ENCODE measurements at places on chromosomes 12 and 14.

DNA sequence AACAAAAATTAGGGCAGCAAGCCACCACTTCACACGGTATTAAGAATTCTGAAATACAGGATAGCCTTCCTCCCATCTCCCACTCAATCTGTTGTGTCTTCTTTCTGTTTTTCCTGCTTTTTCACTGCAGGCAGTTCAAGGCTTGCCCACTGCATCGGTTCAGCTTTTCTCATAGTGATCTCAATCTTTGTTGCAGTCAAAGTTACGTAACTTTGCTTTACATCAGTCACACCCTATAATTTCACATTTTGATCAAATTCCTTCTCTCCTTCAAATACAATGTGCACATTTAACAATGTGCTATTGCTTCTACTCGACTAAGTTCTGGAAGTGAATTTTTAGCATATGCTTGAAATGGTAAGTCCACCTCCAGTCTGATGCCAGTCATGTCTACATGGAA, 217.6 kb downstream of the EFCAB11 start:
- H3K4me3 ChIP-seq, result no peak overlapping the region
- no peaks in the 10 kb centered on the region for H3K4me1 ChIP-seq
- H3K36me3 ChIP-seq, result no peaks in the 10 kb centered on the region
- H3K27me3 ChIP-seq, result no peaks in the 10 kb centered on the region
- H3K27ac ChIP-seq, result no peak overlapping the region

GRCh38 chr14:56555921-56556570, 23.6 kb upstream of the TMEM260 start:
- H3K27me3 ChIP-seq, result no peaks in the 10 kb centered on the region
- H3K27ac ChIP-seq, result no peak overlapping the region
- DNase-seq, result no peak
- H3K4me1 ChIP-seq, result no peaks in the 10 kb centered on the region
- no peak overlapping the region for H3K4me3 ChIP-seq

DNA sequence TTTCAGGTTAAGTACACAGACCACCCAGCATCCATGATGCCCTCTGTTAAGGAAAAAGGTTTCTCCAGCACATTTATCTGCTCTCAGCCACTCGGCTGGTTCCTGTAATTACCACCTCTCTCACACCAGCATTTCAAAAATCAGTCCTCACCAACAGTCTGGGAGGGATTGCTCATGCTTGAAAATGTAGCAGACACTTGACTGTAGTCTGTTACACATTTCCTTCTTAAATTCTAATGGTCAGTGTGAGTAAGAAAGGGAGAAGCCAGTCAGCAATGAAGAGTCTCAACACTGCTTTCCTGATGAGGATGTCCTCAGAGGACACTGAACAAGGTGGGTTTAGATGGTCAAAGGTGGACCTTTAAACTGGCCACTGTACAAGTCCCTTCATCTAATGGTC, 6.0 kb downstream of the ZBTB39 start:
- peaks cover 23% of the 10 kb centered on the region for H3K4me1 ChIP-seq
- no peak overlapping the region for H3K4me3 ChIP-seq
- DNase-seq, result no peak
- H3K27me3 ChIP-seq, result no peaks in the 10 kb centered on the region
- no peak overlapping the region for H3K27ac ChIP-seq

DNA sequence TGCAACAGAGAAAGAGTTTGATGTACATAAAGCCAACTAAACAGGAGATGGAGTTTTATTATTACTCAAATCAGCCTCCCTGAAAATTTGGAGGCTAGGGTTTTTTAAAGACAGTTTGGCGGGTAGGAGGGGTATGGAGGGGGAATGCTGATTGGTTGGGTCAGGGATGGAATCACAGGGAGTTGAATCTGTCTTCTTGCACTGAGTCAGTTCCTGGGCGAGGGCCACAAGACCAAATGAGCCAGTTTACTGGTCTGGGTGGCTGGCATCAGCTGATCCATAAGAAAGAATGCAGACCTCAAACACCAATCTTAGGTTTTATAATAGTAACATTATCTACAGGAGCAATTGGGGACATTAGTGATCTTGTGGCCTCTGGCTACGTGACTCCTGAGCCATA, 64.9 kb downstream of the RIN3 start:
- no peaks in the 10 kb centered on the region for H3K4me1 ChIP-seq
- H3K27me3 ChIP-seq, result no peaks in the 10 kb centered on the region
- H3K27ac ChIP-seq, result no peak overlapping the region
- DNase-seq, result no peak
- H3K4me3 ChIP-seq, result no peak overlapping the region

- no peaks in the 10 kb centered on the region for H3K27me3 ChIP-seq
- peaks cover 55% of the 10 kb centered on the region for H3K4me1 ChIP-seq
- no peak overlapping the region for H3K27ac ChIP-seq
Observed at GRCh38 chr14:104685216-104685997, 4.0 kb upstream of the INF2 start.

DNA sequence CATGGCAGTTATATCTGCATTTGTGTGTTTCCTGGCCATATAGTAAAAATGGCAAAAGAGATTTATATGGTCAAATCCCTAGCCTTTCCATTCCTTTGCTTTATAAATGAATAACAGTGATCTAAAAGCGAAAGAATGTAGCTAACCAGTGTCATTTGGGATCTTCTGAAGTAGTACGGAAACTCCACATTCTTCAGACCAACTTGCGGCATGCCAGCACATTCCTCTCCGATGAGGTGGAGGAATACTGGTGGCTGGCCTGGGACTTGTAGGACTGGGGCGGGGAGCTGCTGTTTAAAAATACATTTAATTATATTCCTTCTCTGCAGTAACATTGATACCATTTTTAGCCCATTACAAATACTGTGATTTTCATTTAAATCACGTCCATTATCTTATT, 85.3 kb downstream of the SAMD4A start:
- H3K4me3 ChIP-seq, result no peak overlapping the region
- H3K4me1 ChIP-seq, result no peaks in the 10 kb centered on the region
- no peaks in the 10 kb centered on the region for H3K36me3 ChIP-seq
- peak overlapping the region; percentile 83 for H3K27ac ChIP-seq

- no peak for DNase-seq
- no peaks in the 10 kb centered on the region for H3K27me3 ChIP-seq
- no peaks in the 10 kb centered on the region for H3K36me3 ChIP-seq
- H3K4me1 ChIP-seq, result no peaks in the 10 kb centered on the region
- no peak overlapping the region for H3K27ac ChIP-seq
Observed at GRCh38 chr12:25295361-25295760, 44.6 kb upstream of the KRAS start.

DNA sequence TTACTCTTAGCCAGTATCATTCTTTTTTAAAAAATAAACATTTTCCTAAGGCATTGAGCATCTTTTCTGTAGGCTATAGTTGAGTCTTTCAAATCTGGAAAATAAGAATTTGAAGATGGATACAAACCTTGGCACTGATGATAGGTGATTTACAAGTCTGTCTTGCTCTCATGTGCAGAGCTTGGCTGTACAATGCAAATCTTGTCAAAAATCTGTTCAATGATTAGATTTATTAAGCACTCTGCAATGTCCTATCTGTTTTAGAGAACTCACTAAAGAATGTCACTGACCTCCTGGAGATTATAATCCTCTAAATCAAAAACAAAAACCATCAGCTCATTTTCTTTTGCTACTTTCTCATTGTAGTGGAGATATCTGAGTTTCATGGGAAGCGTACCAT, 42.8 kb upstream of the AMIGO2 start:
- no peaks in the 10 kb centered on the region for H3K27me3 ChIP-seq
- no peaks in the 10 kb centered on the region for H3K4me1 ChIP-seq
- no peaks in the 10 kb centered on the region for H3K36me3 ChIP-seq

DNA sequence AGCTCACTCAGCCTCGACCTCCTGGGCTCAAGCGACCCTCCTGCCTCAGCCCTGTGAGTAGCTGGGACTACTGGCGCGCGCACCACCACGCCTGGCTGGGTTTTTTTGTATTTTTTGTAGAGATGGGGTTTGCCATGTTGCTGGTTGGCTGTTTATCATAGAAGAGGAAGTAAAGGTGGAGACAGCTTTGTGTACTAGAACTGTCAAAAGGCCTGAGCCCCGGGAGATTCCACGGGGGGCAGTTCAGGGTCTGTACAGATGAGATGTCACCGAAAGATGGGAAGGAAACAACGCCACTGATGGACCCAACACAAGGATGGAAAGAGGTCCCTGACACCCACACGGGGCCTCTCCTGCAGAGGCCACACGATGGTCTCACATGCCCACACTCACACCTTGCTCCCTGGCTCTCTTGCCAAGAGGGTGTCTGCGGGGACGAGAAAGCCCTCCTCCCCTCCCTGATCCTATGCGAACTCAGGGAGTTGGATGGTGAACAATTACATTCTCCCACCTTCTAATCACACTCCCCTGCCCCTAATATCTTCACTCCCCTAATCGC, 66.6 kb downstream of the KDM2B start:
- no peaks in the 10 kb centered on the region for H3K27me3 ChIP-seq
- no peak for DNase-seq
- H3K27ac ChIP-seq, result no peak overlapping the region
- H3K36me3 ChIP-seq, result no peaks in the 10 kb centered on the region

DNA sequence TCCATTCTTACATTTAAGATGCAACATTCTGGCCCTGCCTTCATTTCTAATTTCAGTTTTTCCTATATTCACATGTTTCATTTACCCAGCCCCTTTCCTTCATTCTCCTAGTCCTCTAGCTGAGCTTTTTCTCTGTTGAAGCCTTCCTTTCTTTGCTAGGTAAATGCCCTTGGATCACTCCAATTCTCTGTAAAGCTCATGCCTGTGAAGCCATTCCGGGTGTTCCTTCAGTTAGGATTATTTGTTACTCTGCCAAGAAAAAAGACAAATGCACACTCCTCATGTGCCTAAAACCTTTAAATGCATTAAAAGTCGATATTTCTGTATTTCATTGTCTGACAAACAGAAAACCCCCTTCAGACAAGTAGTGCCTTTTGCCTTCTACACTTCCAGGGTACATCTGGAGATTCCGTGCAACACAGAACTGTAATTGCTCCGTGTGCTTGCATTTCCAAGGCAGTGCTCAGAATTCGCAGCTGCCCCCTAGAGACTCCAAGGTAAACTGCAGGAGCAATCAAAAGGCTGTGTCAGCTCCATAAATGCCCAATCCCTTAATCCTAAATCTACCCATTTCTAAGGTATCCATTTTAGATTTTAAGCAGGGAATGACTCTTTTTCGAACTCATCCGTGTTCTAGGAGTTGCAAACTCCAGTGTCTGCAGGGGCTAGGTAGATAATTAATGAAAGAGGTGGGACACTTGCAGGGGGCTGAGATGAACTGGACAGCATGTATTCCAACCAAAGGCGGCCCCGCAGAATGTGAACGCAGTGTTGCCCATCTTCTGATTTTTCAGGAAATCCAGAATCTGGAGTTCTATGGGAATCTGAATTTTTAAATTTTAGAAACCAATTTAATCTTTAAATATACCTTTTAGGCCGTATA, 320.2 kb downstream of the GRIN2B start:
- no peak overlapping the region for H3K27ac ChIP-seq
- no peaks in the 10 kb centered on the region for H3K27me3 ChIP-seq
- no peaks in the 10 kb centered on the region for H3K4me1 ChIP-seq
- peak; percentile 14 for DNase-seq
- H3K36me3 ChIP-seq, result no peaks in the 10 kb centered on the region

DNA sequence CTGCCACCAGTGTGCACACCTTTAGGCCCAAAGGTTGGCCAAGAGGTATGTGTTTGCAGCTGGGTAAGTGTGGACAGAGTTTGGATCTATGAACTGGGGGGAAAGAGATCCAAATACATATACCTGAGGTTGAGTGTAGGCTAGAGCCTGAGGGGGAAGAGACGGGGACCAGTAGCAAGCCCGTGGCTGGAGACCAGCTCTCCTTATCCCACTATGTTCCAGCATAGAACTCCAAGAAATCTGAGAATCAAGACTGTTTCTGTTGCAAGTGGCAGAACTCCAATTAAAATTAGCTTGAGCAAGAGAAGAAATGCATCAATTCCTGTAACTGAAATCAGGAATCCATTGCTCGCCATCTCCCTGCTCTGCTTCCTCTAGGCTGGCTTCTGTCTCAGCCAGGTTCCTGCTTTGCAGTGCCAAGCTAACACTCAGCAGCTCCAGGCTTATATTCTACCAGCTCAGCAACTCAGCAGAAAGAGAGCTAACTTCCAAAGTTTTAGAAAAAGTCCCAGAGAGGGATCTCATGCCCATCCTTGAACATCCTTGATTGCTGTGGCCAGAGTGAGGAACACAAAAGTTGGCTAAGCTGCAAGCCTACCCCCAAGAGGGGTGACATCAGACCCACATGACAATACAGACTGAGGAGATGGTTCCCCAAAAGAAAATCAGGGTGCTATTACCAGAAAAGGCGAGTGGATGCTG, 1.5 kb upstream of the PCK2 start:
- peak; percentile 20 for DNase-seq
- H3K27me3 ChIP-seq, result no peaks in the 10 kb centered on the region
- H3K4me3 ChIP-seq, result no peak overlapping the region
- peaks cover 2% of the 10 kb centered on the region for H3K36me3 ChIP-seq

GRCh38 chr14:102624666-102625065, 32.2 kb downstream of the RCOR1 start:
- no peaks in the 10 kb centered on the region for H3K36me3 ChIP-seq
- no peak overlapping the region for H3K27ac ChIP-seq
- H3K4me3 ChIP-seq, result no peak overlapping the region
- no peak for DNase-seq

GRCh38 chr14:95516554-95517181, at the start of gene SYNE3:
Gene SYNE3, minus strand, starts transcription at chr14:95516650. Its CDS starts 40,829 bp downstream, at chr14:95475821.
- peak within 1 kb of the TSS; percentile 49 for H3K4me3 ChIP-seq
- H3K36me3 ChIP-seq, result no peaks in the 10 kb centered on the region
- no peak for DNase-seq
- no peaks in the 10 kb centered on the region for H3K27me3 ChIP-seq
- peaks cover 69% of the 10 kb centered on the region for H3K4me1 ChIP-seq
- peak within 1 kb of the TSS; percentile 96 for H3K27ac ChIP-seq

GRCh38 chr14:36773558-36773957, 111.9 kb downstream of the PAX9 start:
- H3K27ac ChIP-seq, result no peak overlapping the region
- no peaks in the 10 kb centered on the region for H3K27me3 ChIP-seq
- no peaks in the 10 kb centered on the region for H3K4me1 ChIP-seq
- no peak overlapping the region for H3K4me3 ChIP-seq
- DNase-seq, result no peak

GRCh38 chr14:94079891-94080620, 946 bp downstream of the DDX24 start:
- no peaks in the 10 kb centered on the region for H3K36me3 ChIP-seq
- H3K4me3 ChIP-seq, result peak overlapping the region; percentile 85
- H3K4me1 ChIP-seq, result peaks cover 60% of the 10 kb centered on the region

DNA sequence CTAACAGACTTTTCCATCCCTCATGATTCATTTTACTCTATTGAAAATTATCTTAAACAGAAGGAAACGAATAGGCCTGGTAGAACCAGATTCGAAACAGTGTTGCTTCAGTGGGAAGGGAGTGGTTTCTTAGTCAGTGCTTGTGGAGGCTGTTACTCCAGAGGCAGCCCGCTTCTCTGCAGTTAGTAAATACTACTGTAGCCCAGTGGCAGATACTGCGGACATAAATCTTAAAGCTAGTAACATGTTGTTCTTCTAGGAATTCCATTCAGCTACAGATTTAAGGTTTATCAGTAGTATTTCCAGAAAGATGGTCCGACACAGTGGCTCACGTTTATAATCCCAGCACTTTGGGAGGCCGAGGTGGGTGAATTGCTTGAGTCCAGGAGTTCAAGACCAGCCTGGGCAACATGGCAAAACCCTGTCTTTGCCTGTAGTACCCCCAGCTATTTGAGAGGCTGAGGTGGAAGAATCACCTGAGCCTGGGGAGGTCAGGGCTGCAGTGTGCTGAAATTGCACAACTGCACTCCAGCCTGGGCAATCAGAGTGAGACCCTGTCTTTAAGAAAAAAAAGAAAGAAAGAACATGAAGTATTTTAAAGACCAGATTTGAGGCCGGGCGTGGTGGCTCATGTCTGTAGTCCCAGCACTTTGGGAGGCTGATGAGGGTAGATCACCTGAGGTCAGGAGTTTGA, 45.9 kb downstream of the DIP2B start:
- no peak overlapping the region for H3K4me3 ChIP-seq
- no peak for DNase-seq
- no peaks in the 10 kb centered on the region for H3K36me3 ChIP-seq
- H3K27ac ChIP-seq, result no peak overlapping the region
- H3K27me3 ChIP-seq, result no peaks in the 10 kb centered on the region
- no peaks in the 10 kb centered on the region for H3K4me1 ChIP-seq

All from tibial nerve (tissue), 4 donors.